Stimulated activated CD4-positive, alpha-beta T cell treated with anti-CD3 and anti-CD28 coated beads, Interleukin-1b, Interleukin-23, amount 100 ng/mL, for 1 hour (primary cell): ENCODE measurements at places on chromosomes 4 and X.

DNA sequence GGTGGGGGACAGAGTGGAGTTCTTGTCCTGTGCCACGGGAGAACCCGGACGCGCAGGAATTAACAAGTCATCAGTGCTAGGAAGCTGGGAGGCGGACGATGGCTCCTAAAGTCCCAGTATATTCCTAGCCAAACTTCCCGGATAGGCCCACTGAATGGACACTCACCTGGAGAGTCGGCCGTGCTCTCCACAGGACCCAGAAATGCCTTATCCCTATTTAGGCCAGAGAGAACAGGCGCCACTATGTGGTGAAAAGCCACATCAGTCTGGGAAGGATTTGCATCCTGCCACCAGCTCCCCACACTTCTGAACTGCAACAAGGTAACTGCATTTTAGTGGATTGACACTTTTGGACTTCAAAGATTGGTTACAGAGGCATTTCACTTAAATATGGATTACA lies 1.1 kb downstream of the CFAP299 start:
- no peak for DNase-seq

- no peak for DNase-seq
Observed at GRCh38 chr4:77184974-77185373, 28.0 kb downstream of the CCNG2 start.

DNA sequence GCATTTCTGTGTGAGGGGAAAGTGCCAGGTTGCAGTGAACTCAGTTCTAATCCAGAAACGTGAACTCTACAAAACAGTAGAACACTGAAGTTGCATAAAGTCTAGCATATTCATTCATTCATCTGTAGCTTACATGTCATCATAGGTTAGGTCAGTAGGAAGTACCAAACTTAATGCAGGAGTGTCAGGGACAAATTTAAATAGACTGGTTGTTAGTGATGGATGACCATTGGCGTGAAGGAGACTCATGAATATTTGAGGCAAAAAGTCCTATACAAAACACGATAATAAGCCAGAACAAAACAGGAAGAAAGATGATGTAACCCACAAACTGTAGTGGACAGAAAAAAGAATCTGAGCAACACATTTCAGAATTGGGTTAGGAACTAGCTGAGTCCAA lies 592.8 kb upstream of the PCDH10 start:
- DNase-seq, result no peak

GRCh38 chr4:89285745-89286144 lies 21.9 kb downstream of the GPRIN3 start:
- DNase-seq, result no peak

- no peak for DNase-seq
Observed at GRCh38 chr4:124481123-124481522, 231.4 kb downstream of the ANKRD50 start.
